ENCODE measurements at places on chromosomes 6 and 20.
A peak's percentile ranks its signal among the peaks of the same experiment; 100 is the strongest.

GRCh38 chr6:44224029-44224964 is 902 bp downstream of the SLC29A1 start:
- peak; percentile 7 for ATAC-seq

DNA sequence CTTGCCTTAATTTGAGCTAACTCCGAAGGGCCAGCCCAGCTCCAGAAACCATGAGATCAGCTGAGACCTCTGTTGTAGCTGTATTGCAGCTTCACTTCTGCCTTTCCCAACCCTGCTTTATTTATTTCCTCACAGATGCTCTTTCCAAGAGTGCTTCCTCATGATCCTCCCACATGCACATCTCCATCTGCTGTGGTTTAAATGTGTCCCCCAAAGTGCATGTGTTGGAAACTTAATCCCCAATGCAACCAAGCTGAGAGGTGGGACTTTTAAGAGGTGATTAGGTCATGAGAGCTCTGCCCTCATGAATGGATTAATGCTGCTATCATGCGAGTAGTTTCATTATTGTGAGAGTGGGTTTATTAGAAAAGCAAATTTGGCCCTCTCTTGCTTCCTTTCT is 164.4 kb upstream of the TAB2 start:
- no peak for ATAC-seq

- no peak for ATAC-seq
These were observed 64.6 kb upstream of the OGFRL1 start for GRCh38 chr6:71224011-71224410.

- no peak for ATAC-seq
These were observed 281.8 kb downstream of the NRN1 start for GRCh38 chr6:5724911-5725310.

DNA sequence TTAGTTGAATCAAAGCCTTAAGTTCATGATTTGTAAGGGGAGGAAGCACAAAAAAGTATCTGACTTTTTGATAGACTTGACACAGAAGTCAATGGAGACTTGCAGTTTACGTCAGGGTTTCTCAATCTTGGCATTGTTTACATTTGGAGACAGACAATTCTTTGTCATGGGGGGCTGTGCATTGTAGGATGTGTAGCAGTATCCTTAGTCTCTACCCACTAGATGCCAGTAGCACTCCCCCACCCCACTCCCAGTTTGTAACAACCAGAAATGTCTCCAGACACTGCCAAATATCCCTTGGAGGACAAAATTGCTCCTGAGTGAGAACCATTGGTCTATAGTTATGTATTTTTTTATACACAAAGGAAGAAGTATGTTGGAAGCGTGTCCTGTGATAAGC is 434.1 kb downstream of the RFPL4B start:
- peak; percentile 39 for ATAC-seq

All from motor neuron (in vitro differentiated cells).